ENCODE measurements at places on chromosomes 7 and 10. TPM values are rescaled to one million over a fixed set of nuclear protein-coding genes. Genes with fewer than 3 reads are reported as not detected.

Gene LIPF
- not detected for total RNA-seq

Gene OGDH
- total RNA-seq: 31.7 TPM

Gene CCDC186
- 26.1 TPM for total RNA-seq

Gene TAS2R5
- total RNA-seq: 2.8 TPM

All from bladder microvascular endothelial cell (primary cell).